Right cardiac atrium (tissue), 5 donors: ENCODE measurements at places on chromosomes 7 and 10. TPM values are rescaled to one million over a fixed set of nuclear protein-coding genes. Genes with fewer than 3 reads are reported as not detected.

Gene FGFBP3
- total RNA-seq, result 0.71 TPM

Gene STEAP4
- 56.1 TPM for total RNA-seq

Gene DMBT1
- total RNA-seq, result 0.06 TPM

Gene PTN
- 9.6 TPM for total RNA-seq

Gene LRGUK
- 0.14 TPM for total RNA-seq

Gene CALCR
- total RNA-seq, result 0.12 TPM

Gene MAT1A
- total RNA-seq, result 0.25 TPM

Gene HTR5A
- total RNA-seq, result not detected

Gene PCLO
- 3.4 TPM for total RNA-seq

Gene HMX2
- total RNA-seq, result not detected

Gene ASIC3
- total RNA-seq, result 4.2 TPM

Gene GNG11
- 12.1 TPM for total RNA-seq

Gene TACC2
- 274 TPM for total RNA-seq

Gene OR6V1
- total RNA-seq, result not detected
